Aorta (tissue), 5 donors: ENCODE measurements at places on chromosomes 12 and 14. TPM values are rescaled to one million over a fixed set of nuclear protein-coding genes. Genes with fewer than 3 reads are reported as not detected.

- peak; percentile 84 for DNase-seq
Measured at GRCh38 chr14:90545966-90546751, 149.3 kb downstream of the CALM1 start.

DNA sequence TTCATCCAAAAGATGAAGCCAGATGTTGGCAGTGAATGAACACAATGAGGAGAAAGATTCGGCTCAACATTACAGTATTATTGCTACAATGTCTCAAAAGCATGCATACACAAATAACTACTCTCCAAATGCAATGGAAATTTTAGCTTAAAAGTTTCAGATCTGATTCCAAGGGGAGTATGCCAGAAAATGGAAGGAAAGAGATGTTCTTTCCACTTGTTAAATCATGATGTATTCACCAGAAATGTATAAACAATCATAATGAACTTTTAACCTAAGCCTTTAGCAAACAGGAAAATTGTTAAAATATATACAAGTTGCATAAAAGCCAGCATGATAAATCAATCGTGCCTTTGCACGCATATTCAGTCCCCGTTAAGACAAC, 62.1 kb downstream of the SH2B3 start:
- no peak for DNase-seq

The DLGAP5 gene
- not detected for total RNA-seq

DNA sequence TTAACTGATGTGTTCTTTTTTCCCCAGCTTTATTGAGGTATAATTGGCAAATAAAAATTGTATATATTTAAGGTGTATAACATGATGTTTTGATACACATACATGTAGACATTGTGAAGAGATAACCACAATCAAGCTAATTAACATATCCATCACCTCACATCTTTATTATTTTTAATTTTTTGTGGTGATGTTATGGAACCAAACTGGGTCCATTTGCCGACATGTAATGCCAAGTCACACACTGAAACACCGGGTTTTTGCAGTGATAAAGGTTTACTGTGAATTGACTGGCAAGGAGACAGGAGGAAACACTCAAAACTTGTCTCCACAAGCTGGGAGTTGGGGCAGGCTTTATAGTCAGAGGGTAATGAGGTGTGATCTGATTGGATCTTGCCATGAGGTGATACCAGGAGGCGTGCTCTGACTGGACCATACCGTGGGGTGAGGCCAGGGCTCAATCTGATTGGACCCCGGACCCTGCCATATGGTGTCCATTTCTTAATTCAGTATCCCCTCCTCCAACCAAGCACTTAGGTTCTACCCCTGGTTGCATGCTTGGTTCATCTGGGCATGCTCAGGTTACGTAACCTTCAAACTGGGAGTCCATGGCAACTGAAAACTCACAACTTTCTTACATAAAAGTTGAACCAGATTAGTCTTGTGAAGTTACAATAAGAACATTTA, 11.8 kb upstream of the WSCD2 start:
- no peak for DNase-seq

The LRRC10 gene
- total RNA-seq = not detected

- no peak for DNase-seq
Measured at GRCh38 chr12:100058482-100059029, 73.8 kb upstream of the ANKS1B start.

- DNase-seq = no peak
Measured at GRCh38 chr12:108305991-108306501, 33.1 kb downstream of the CMKLR1 start.

DNA sequence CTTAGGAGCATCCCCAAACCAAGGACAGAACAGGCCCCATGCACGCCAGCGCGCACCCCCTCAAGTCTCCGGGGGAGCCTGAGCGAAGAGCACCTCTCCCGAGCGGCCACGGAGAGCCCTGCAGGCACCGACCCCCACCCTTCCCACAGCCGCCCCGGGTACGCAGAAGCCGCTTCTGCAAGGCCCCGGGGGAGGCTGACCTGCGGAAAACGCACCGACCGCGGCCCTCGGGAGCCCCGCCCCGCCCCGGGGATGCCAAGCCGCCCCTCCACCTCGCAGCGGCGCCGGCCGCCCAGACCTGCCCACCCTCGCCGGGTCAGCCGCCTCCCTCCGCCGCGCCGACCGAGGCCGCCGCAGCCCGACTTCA, 385 bp downstream of the CAPRIN2 start:
- no peak for DNase-seq

- no peak for DNase-seq
Measured at GRCh38 chr14:65892315-65892714, 479.8 kb downstream of the FUT8 start.

The WNT5B gene
- 11.2 TPM for total RNA-seq

The AQP2 gene
- total RNA-seq = 0.21 TPM

DNA sequence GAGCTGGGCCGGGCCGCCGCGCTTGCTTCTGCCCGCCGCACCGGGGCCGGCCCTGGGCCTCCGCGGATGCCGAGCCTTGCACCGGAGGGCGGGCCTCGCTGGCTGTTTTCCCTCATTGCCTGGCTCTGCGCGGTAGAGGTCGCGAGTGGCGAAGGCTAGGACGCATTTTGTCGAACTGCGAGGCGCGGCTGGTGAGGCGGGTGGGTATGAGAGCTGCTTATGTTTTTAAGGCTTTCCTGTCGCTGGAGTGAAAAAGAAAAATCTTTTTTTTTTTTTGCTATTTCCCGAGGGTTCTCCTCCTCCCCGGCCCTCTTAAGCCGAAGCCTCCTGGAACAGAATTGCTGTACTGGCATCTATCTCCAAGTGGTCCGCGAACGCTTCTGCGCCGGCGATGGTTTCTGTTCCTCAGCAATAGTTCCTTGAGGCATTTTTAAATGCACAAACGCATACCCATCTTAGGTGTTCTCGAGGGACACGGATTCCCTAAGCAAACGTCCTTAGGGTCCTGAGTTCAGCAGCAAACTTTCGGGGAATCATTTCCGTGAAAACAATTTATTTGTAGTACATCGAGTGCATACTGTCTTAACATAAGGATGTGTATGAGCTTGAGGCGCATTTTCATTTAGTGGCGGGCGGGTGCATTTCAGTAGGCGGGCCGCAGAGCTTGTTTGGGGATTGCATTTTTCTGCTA, 631 bp downstream of the RESF1 start:
- peak; percentile 88 for DNase-seq

GRCh38 chr12:96986883-96987523, 79.9 kb downstream of the NEDD1 start:
- DNase-seq = no peak

GRCh38 chr14:83260751-83261150, 1727.1 kb upstream of the SEL1L start:
- no peak for DNase-seq

DNA sequence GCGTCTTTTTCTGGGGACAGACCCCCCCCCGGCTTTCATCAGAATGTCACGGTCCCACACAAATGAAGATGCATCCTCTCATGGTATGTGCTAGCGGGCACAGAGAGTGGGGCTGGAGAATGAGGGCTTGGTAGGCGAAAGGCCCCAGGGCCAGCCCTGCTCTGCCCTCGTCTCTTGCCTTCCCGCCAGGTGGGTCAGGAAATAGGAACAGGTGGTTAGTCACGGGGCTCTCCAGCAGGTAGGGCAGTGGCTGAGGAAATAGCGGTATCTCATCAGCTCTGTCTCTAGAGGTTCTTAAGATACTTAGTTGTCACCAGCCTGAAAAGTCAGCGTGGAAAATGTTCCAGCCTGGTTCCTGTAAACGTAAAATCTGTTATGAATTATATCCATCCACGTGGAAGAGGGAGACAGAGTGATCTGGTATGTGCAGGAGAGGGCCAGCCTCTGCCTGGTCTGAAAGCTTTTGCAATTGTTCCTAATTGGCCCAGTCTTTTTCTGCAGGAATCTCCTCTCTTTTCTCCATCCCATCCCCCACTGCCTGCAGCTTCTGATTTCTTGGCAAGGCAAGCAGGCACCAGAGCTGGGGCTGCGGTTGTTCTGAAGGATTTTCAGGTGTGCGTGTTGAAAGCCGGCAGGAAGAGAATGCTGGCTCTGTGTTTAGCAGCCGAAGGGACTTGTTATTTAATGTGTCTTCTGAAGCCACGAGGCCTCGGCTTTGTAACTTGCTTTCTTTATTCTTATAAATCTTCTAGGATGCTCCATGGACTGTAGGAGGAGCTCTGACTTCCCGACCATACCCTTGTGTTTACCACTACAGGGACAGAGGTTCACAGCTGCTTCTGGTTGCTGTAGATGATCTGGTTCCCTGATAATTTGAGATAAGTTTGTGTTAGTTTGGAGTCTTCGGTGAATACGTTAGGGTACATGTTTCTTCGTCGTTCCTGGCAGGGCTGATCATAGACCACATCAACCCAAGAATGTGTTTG, 131.1 kb downstream of the CACNA1C start:
- no peak for DNase-seq

GRCh38 chr12:96020314-96021003, 14.9 kb downstream of the LTA4H start:
- no peak for DNase-seq

DNA sequence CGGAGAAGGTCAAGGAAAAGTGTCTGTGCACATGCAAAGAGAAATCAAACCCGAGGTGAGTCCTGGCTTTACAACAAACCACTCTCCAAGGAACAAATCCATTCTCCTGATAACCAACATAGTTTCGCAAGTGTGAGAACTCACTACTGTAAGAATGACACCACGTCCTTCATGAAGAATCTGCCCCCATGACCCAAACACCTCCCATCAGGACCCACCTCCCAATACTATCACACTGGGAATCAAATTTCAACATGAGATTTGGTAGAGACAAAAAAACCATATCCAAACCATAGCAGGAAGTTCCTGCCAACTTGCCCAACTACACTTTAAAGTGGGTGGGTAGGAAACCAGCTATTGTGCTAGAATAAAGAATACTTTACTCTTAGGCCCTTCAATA, 2.4 kb upstream of the ERC1 start:
- DNase-seq = no peak

GRCh38 chr12:84856156-84856900, 56.3 kb downstream of the SLC6A15 start:
- no peak for DNase-seq

- DNase-seq = no peak
Measured at GRCh38 chr12:17383321-17383720, 706.7 kb downstream of the RERGL start.

DNA sequence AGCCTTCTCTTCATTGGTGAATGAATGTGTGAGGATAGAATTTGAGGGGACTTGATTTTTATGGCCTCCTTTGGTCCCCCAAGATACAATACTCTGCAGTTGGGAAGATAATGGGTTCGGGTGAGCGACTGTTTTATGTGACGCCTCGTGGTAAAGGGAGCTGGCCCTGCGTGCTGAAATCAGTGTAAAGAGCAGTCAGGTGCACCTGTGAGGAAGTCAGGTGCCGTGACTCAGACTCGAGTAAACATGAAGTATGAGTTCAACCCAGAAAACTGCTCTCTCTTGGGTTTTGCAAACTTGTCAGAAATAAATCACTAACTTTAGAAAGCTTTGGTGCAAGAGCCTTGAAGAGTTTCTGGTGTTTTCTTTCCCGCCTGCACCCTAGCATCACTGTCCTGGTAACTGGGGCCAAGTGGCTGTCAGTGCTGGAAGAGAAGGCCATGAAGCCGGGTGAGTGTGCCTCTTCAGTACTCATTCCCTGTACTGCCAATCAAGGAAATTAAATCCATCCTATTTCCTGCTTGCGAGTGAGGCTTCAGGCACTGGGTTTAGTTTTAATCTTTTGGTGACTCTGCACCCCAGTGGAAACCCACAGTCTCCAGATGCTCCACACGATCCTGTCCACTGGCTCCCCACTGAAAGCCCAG, 59.2 kb downstream of the AACS start:
- no peak for DNase-seq

- no peak for DNase-seq
Measured at GRCh38 chr12:18797604-18798003, 59.7 kb downstream of the CAPZA3 start.

DNA sequence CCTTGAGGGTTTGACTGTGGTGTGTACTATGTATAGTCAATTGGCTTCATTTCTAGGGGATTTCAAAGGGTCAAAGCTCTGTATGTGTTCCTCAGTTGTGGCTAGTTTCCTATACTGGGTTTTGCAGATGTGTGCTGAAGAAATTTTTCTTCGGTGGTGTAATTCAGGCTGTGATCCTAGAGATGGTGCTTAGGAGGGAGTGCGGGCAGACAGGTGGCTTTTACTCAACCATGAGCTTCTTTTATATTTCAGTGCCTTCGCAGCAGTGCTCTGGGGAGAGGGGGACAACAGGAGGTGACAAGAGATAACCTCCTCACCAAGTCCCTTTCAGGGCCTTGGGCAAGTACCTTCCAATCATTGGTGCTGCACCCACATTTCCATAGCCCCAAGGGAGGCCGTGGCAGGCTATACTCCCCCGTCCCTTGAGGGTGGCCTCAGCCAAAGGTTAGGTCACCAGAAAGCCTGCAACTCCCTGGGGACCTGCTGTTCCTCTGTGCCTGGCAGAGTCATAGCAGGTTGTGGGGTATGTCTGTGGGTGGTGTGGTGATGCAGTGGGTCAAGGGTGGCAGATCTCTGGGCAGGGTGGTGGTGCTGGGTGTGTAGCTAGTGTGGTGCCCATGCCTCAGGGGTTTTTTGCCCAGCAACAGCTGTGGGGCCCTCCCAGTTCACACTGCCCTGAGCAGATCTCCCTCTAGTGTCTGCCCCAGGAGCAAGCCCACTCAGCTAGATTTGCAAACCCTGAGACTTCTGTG, 37.0 kb upstream of the TMX1 start:
- no peak for DNase-seq

DNA sequence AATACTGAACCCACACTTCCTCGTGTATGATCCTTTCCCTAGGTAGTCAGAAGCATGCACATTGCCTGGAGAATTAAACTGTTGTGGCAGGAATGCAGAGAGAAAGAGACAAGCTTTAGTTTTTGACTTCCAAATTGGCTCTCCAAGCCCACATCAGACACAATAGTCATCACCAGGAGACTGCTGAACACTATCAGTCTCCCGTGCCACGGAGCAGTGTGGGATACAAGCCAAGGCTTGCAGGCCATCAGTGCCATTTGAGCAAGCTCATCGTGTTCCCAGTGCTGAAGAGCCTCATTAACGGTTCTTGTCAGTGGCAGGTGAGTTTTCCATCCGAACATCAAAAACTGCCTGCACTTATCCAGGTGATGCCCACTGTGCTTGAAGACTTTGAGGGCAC, 410.8 kb downstream of the NAV3 start:
- DNase-seq = no peak

The GPHB5 gene
- total RNA-seq = not detected
